SJSA1 (cell line): ENCODE measurements at places on chromosomes 3 and 15. TPM values are rescaled to one million over a fixed set of nuclear protein-coding genes. Genes with fewer than 3 reads are reported as not detected.

The SEMA5B gene
- not detected in 2 replicates for total RNA-seq

The LRRC49 gene
- total RNA-seq: 5.1 and 12.1 TPM in 2 replicates

The EPHB1 gene
- total RNA-seq: not detected in 2 replicates

The SKIC8 gene
- 103 and 171 TPM in 2 replicates for total RNA-seq

The TIMP4 gene
- total RNA-seq: 0.08 TPM in 1 of 2 replicates, not detected in the other

The DNAJC17 gene
- total RNA-seq: 51.5 and 51.7 TPM in 2 replicates

The PLA2G4F gene
- total RNA-seq: not detected in 2 replicates

The ASB14 gene
- not detected in 2 replicates for total RNA-seq

The UBE2E2 gene
- 45.0 and 158 TPM in 2 replicates for total RNA-seq

The CNTN3 gene
- not detected in 2 replicates for total RNA-seq

The P2RY1 gene
- total RNA-seq: under 0.01 and 0.06 TPM in 2 replicates
